ENCODE measurements at places on chromosomes 7 and 10. TPM values are rescaled to one million over a fixed set of nuclear protein-coding genes. Genes with fewer than 3 reads are reported as not detected.

DNA sequence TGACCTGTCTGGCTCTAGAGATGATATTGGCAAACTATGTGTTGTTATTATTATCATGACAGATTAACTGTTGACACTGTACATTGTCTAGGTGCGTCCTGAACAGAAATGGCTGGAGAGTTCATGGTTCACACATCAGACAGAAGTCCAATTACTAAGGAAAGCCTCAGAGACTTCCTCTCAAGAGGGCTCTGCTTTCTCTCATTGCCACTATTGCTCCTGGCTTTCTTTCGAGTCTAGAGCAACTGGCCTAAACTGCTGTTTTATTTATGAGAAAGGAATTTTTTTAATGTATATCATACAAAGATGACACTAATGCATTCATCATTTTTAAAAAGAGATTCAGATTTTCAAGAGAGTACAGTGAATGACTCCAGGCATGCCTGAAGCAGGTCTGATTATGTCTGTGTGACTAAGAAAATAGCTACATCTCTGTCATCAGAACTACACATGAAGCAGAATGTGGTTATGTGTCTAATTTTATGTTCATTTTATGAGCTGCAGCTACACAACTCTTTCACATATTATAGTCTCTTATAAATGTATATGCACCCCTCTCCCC is 30.4 kb downstream of the NRCAM start:
- no peak for DNase-seq

Gene NPSR1
- not detected for total RNA-seq

- peak; percentile 69 for DNase-seq
Observed at GRCh38 chr7:129779602-129780256, 168.2 kb downstream of the NRF1 start.

DNA sequence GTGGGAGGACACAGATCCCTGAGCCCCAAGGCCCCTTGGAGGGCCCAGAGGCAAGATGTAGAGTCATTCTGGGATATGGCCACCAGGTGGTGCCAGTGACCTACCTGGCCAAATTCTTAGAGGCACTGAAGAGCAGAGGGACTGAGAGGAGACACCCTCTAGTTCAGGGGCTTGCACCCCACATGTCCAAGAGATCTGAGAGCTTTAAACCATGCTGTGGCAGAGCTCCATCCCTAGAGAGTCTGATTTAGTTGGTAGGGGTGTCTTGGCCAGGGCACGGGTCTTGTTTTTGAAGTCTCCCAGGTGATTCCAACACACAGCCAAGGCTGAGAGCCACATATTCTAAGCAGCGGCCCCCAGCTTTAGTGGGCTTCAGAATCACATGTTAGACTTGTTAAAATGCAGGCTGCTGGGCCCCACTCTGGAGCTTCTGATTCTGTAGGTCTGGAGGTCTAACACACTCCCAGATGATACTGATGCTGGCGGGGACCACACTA is 52.5 kb downstream of the PRF1 start:
- peak; percentile 85 for DNase-seq

DNA sequence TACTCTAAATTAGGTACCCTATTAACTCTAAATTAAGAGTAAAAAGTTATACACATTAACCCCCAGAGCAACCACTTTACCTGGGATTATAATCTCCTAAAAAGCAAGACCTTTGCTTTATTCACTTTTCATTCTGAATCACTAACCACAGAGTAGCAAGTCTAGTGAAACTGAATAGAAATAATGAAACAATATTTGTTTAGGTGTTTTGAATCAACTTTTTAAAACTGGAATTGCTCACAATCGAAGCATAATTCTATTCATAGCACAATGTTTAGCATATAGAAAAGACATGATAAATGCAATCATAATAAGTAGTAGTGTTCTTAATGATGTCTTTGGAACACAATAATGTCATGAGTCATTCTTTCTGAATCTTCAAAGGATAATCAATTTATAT is 37.0 kb upstream of the CASD1 start:
- no peak for DNase-seq

GRCh38 chr10:113497198-113497597 is 55.7 kb upstream of the HABP2 start:
- no peak for DNase-seq

Gene NEUROG3
- total RNA-seq = not detected

Gene TMEM273
- total RNA-seq = 2.1 TPM

Gene JCAD
- 0.08 TPM for total RNA-seq

DNA sequence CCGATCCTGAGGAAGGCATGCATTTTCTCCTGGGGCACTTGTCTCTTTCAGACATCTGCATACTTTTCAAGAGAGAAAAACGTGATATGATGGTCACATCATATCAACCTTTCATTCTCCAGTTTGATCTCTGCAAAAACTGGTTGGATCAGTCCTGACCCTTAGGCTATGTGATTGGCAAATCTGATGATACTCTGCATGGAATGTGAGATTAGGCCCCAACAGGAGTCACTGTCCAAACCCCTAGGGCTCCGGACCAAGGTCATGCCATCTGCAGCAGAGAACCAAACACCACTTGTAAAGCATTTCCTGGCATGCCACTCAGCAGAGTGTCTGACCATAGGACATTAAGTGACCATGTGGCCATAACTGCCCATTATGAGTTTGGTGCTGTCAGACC is 8.6 kb downstream of the GCK start:
- no peak for DNase-seq

DNA sequence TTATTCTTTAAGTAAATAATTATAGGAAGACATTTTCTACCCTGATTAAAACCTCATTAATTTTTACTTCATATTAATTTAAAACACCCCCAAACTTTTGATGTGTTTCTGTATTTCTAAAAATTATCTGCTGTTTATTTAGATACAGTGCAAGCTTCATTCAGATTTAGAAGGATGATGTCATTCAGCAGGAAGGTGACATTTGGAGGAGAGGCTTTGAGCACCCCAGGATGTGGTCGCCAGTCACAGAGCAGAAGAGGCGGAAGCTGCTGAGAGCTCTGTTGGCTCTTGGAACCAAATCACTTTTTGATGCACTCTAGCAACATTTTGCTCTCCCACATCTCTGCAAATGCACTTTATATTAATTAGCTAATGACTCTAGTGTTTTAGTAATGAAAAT is 233.9 kb upstream of the CACNA2D1 start:
- peak; percentile 56 for DNase-seq

DNA sequence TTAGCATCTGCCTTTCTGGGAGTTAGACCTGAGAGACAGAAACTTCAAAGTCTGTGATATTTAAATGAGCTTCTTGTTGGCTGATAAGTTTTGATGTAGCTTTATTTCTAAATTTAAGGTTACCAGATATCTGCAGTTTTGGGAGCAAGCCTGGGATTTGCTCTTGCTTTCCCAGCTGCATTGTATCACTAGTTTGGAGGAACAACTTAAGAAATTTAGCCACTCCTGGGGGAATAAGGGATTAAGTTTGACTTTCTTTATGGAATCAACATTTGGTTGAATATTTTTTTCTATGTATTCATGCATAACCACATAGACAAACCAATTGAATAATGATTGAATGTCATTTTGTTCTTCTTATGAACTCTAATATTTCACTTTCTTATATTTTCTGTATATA is 178.6 kb downstream of the POLR1F start:
- no peak for DNase-seq

DNA sequence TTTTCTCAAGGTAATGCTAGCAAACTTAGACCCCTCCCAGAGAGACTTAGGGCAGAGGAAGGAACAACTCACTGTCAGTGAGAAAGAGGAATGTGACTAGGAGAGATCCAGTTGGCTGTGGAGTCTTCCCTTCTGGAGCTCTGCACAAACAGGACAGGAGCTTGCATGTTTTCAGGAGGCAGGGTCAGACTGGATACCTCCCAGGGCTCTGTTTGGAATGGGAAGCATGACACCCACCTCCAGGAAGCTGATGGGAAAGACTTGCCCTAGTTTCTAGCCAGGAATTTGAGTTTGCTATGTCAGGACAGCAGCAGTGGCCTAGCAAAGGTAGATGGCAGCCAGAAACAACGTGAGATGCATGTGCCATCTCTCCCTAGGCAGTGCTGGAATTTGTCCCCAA is 40.6 kb downstream of the GHRHR start:
- DNase-seq = no peak

- DNase-seq = no peak
Observed at GRCh38 chr10:81135851-81136250, 598.1 kb downstream of the SH2D4B start.

- DNase-seq = no peak
Observed at GRCh38 chr7:19437446-19437845, 271.4 kb downstream of the POLR1F start.

- DNase-seq = no peak
Observed at GRCh38 chr10:110138197-110138812, 69.1 kb upstream of the MXI1 start.

DNA sequence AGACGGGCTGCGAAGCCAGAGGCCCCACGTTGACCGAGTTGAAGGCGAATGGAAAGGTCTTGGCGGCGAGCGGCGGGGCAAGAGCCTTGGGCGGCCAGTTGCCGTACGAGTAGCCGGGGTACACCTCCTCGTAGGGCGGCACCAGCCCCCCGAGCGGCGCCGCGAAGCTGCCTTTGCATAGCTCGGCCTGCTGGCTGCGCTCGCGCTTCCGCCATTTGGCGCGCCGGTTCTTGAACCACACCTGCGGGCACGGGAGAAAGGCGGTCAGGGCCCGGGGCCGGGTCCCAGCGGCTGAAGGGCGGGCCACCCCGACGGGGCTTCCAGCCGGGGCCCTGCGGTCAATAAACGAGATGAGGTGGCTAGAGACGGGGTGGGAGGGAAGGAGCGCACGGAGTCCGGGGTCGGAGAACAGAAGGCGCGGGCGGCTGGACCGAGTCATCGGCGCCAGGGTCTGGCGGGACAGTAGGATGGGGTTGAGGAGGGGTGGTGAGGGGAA is 4.8 kb downstream of the ELOVL3 start:
- no peak for DNase-seq

Gene TRIM74
- not detected for total RNA-seq

DNA sequence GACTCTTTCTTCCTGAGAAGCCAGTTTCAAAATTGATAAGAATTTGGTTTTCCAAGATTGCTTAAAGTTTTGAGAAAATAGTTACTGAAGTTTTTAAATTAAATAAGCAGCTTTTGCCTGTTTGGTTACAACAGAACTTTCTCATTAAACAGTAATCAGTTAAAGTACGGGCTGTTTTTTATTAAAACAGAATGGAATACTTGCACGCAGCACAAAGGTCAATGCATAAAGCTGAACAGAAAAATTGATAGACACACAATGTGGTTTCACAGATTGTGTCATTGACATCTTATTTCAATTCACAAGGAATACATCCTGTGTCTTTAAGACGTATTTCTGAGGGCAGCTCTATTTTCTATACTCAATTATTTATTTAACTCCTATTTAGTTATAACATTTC is 192.2 kb downstream of the PRKG1 start:
- DNase-seq = no peak

GRCh38 chr10:124740369-124741280 is 3.6 kb downstream of the FAM53B start:
- DNase-seq = peak; percentile 61
